NCI-H187 (cell line): ENCODE measurements at places on chromosomes 13 and 19.
A peak's percentile ranks its signal among the peaks of the same experiment; 100 is the strongest.

GRCh38 chr19:38293281-38293680 lies 10.8 kb upstream of the C19orf33 start:
- no peak for DNase-seq

DNA sequence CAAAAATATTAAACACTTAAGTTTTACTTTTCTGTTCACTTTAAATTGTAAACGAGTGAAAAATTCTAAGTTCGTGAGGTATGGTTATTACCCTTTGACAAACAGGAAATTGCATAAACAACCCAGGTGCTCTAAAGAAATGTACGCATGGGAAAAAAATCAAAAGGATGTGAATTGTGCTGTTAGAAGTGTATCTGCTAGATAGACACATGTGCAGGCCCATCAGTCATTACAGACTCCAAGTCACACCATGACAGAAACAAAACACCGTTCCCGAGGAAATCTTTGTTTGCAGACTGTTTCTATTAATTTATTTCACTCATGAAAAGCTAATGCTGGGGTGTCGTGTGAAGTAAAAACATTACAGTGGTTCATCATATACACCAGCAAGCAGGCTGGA lies 17.0 kb upstream of the DOCK9 start:
- no peak for DNase-seq

- DNase-seq: no peak
Observed at GRCh38 chr13:66275416-66275815, 954.7 kb downstream of the PCDH9 start.

- no peak for DNase-seq
Observed at GRCh38 chr13:43767341-43767931, 19.3 kb downstream of the ENOX1 start.

DNA sequence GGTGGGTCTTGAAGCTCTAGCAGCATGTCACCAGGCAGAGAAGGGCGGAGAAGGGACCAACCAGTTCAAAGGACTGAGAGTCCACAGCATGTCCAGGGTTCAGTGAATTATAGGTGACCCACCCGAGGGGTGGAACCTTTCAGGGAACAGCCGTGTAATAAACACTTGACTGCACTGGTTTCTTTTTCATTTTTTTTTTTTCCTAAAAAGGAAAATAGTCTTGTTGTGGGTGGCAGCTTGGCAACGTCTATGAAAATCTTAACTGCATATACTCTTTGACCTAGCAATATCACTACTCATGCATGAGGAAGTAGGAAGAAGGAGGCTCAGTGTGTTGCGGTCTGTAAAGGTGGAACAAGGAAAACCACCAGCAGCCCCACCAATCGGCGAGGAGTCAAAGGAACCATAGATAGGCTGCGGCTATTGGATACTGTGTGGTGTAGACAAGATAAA lies 13.0 kb upstream of the MYH14 start:
- no peak for DNase-seq

DNA sequence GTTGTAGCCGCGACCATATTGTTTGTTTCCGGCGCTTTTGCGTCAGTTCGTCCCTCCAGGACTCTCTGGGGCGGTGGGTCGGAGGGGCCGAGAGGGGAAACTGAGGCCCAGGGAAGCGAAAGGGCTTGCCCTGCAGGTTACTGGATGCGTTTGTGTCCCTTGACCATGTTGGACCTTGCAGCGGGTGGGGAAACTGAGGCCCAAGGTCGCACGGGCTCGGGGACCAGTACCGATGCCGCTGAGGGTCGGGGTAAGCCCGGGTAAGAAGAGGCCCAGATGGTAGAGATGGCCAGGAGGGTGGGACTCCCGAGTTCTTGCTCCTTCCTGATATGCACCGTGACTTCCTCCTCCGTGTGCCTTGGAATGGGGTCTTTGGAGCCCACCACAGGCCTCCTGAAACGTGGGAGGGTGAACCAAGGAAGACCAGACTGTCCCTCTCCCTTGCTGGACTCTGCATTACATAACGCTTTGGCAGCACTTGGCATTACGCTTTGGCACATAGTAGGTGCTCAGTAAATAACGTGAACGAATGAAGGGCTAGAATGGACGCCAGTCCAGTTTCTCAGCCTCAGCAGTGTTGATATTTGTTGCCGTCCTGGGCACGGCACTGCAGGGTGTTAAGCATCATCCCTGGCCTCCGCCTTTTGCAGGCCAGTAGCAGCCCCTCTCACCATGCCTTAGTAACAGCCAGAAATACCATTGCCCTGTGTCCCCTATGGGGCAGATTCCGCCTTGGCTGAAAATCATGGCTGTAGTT lies 743 bp downstream of the CHAF1A start:
- DNase-seq: no peak

DNA sequence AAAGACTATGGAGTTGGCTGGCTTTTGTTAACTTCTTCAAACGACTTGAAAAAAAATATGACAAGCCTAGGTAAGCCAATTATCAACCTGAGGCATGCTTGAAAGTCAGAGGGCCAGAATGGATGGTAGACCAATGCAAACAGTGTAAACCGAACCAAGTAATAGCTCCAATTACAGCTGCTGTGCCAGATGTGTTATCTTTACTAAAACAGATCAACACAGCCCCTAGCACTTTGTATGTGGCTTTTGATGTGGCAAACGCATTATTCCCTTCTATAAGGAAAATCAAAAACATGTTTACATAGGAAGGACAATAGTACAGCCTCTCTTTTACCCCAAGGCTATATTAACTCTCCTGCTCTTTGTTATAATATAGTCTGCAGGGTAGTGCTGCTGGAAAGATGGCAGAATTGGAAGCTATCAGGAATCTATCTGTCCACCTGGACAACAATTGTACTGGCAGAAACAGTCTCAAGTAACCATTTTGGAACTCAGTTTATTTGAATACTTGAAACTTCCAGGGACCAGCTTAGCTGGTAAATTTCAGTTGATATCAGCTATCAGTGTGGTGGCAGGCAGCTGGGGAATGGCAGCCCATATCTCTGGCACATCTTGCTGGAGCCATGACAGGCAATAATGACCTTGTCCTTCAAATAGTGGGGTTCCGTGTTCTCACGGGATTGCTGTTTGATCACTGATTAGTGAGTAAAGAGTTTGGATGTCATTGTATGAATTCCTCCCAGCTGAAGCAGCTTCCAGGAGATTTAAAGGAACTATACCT lies 144.4 kb upstream of the WASF3 start:
- no peak for DNase-seq

DNA sequence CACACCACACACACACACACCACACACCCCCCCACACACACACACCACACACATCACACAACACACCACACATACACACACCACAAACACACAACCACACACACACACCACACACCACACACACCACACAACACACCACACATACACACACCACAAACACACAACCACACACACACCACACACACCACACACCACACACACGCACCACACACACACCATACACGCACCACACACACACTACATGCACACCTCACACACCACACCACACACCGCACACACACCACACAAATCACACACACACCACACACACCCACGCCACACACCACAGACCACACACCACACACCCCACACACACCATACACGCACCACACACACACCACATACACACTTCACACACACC lies 83.5 kb downstream of the ZNF557 start:
- no peak for DNase-seq

DNA sequence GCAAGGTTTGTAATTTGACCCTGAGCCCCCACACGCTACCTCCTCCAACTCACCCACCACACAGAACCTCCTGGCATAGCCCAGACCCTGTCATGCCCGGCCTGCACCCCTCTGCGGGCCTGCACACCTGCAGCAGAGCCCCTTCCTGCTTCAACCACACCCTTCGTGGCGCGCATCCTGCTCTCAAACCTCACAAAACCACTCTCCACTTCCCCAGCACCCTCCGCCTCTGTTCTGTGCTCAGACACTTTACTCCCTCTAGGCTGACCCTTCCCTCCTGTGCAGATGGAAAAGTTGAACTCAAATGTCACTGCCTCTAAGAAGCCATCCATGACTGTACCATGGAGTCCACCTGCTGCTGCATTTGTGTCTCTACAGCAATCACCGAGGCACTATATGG lies 28.5 kb downstream of the FAAP24 start:
- DNase-seq: no peak

DNA sequence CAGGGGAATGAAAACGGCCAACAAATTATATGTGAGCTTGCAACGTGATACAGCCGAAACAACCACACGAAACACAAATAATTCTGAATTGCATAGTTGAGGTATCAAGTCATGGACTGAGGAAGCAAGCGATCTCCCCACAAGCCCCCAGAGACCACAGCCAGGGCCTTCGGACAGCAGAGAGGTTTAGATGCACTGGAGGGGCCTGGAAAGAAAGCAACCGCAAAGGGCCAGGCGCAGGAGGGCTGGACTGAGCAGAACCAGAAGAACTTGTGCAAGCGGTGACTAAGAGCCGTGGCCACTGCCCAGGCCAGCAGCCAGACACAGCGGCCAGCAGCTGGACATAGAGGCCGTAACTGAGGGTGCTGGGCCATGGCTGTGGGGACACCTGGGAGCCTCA lies 131.4 kb downstream of the TNFRSF19 start:
- DNase-seq: no peak

GRCh38 chr13:49629947-49630346 lies 1.6 kb downstream of the ARL11 start:
- DNase-seq: no peak

- DNase-seq: no peak
Observed at GRCh38 chr13:85140192-85140591, 659.0 kb downstream of the SLITRK6 start.

DNA sequence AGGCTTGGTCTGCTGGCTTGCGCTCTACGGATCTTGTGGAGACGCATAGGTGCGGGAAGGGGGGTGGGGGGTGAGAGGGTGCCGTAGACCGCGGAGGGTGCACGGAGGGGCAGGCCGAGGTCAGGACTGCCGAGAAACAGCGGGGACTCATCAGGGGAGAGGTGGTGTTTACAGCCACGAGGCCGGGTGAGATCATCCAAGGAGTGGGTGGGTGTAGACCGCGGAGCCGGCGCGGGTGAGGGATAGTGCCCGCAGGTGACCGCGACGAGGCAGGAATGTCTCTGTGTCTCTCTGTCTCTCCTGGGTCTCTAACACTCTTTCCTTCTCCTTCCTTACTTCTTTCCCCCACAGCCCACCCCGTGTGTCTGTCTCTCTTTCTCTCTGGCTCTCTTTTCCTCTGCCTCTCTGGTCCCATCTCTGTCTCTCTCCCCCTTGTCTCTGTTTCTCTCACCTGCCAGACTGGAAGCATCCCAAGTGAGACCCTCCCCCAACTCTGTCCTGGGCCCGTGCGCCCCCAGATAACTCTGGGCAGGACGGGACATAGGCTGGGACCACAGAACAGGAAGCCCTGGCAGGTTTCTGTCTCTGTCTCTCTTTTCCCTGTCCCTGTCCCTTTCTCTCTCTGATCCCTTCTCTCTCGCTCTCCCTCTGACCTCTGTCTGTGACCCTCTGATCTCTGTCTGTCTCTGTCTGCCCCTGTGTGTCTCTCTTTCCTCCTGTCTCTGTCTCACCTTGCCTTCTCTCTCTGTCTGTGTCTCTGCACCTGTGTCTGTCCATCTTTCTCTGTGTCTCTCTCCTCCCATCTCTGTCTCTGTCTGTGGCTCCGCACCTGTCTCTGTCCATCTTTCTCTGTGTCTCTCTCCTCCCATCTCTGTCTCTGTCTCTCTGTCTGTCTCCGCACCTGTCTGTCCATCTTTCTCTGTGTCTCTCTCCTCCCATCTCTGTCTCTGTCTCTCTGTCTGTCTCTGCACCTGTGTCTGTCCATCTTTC lies 1.8 kb upstream of the KLK4 start:
- DNase-seq: no peak

- DNase-seq: no peak
Observed at GRCh38 chr19:35408284-35409171, 37.7 kb downstream of the GPR42 start.

- no peak for DNase-seq
Observed at GRCh38 chr13:46682707-46683106, 114.3 kb downstream of the ESD start.

GRCh38 chr19:20182222-20182785 lies 15.3 kb downstream of the ZNF486 start:
- DNase-seq: peak; percentile 37

DNA sequence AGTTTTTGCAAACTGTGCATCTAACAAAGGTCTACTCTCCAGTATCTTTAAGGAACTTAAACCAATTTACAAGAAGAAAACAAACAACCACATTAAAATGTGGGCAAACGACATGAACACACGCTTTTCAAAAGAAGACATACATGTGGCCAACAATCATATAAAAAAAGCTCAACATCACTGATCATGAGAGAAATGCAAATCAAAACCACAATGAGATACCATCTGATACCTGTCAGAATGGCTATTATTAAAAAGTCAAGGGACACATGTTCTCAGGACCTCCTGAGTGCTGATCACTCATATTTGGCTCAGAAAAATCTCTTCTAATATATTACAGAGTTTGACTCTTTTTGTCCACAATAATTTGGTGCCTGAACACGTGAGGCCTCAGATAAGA lies 14.2 kb upstream of the LILRB1 start:
- DNase-seq: no peak

GRCh38 chr13:113915012-113915763 lies 51.3 kb upstream of the GAS6 start:
- DNase-seq: no peak

- no peak for DNase-seq
Observed at GRCh38 chr19:54905803-54906511, at the start of gene NCR1. NCR1 (plus strand) TSS chr19:54906148; CDS start chr19:54906188, 40 bp downstream.

DNA sequence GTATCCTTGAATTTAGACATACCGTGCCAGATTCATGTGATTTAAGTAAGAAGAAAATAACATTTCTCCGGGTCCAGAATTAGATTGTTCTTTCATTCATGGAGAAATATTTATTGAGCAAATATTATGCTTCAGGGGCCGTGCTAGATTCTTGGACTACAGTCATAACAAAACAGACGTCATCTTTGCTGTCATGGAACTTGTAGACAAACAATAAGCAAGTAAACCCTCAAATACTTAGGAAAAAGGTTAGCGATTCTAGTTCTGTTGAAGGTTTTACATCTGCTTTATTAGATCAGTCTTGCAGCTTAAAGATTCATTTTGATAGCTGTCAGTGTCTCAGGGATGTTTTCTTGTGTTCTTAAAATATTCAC lies 16.9 kb downstream of the ZNF507 start:
- DNase-seq: no peak
